GM12864 (cell line): ENCODE measurements at places on chromosomes 11 and 22.

GRCh38 chr22:39956932-39957664 lies 3.1 kb upstream of the TMA7B start:
- DNase-seq = peak; percentile 68

GRCh38 chr22:42052765-42053164 lies 17.8 kb downstream of the NAGA start:
- DNase-seq = no peak

DNA sequence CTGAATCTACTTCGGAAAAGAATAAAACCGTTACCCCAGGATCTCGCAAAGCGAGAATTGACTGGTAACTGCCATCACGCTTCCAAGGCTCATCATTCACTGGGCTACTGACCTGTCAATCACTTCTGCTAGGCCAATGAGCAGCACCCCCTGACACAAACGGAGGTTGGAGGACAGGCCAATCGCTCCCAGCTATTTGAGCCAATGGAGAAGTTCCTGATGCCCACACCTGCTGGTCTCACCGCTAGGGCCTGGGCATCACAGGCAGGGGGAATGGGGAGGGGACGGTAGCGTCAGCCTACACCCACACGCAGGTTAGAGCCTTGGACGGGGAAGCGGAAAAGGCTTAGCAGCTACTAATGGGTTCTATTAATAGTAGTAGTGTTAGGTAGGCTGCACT lies 56.7 kb upstream of the CHST1 start:
- no peak for DNase-seq

DNA sequence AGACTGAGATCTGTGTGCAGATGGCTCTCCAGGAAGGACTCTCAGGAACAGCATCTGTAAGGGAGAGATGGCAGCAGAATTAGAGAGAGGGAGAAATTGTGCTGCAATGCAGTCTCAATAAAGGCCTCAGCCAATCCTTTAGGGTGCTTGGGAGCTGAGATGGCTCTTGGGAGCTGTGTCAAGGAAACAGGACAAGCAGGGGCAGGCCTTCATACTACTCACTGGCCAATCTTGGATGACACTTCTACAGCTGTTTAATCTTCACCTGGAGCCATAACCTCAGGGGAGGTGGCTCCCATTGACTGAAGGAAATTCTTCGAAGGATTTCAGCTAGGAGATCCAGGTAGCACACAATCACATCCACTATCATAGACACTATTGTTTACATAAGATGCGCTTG lies 10.0 kb downstream of the OR5B21 start:
- DNase-seq = no peak
